ENCODE measurements at places on chromosomes 3 and 15.

- no peak for DNase-seq
Measured at GRCh38 chr3:168197162-168197561, 101.4 kb upstream of the GOLIM4 start.

DNA sequence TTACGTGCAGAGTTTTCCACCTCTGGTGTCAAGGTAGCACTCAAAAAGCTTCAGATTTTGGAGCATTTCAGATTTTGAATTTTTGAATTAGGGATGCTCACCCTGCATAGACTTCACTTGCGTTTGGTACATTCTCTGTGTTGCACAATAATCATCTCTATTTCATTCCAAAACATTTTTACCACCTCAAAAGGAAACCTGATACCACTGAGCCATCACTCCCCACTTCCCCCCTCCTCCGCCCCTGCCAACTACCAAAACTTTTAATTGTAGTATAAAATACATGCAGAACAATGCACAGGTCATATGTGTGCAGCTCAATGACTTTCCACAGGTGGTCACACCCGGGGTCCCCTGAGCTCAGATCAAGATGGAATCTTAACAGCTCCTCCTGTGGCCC is 208.8 kb downstream of the SV2B start:
- no peak for DNase-seq

GRCh38 chr15:59405079-59405478 is 32.4 kb upstream of the MYO1E start:
- no peak for DNase-seq

DNA sequence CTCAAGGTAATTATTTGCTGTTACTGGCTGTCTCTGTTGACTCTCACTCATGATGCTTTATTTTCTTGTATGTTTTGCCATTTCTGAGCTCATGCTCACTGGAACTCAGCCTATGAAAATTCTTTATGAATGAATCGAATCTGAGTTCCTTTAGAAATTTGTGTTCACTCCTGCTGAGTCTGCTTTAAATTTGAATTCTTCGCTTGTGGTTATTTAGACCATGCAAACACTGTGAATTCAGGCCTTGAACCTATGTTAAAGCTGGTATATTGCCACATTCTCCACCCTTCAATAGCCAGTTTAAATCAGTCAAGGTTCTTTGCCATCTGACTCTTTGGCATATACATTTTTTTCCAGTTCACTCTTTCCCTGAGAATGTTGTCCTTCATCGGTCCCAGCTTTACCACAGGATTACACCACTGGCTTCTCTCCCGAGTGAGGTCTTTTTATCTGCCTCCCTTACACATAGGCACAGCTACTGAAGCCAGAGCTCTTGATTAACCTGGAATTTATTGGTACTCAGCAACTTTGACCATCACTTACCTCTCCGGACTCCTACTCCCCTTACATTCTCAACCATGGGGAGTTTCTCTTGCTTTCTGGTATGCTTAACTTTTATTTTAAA is 400.6 kb downstream of the VPS13C start:
- no peak for DNase-seq

DNA sequence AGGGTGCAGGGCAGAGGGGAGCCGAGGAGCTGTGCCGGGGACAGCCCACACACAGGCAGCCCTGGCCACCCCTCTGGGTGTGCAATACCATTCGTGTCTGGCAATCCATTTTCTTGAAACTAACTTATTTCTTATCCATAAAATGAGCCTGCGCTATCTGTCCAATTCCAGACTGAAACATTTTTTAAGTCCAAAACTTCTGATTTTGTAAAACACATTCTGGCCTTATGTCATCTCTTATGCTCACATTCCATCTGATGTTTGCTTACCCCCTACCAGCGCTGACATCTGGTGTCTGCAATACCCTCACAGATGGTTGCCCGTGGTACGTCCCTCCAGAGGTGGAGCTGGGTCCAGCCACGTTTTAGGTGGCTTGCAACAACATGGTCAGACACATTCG is 31.8 kb downstream of the PCSK6 start:
- DNase-seq: no peak

- no peak for DNase-seq
Measured at GRCh38 chr3:143884861-143885260, 36.6 kb upstream of the SLC9A9 start.

DNA sequence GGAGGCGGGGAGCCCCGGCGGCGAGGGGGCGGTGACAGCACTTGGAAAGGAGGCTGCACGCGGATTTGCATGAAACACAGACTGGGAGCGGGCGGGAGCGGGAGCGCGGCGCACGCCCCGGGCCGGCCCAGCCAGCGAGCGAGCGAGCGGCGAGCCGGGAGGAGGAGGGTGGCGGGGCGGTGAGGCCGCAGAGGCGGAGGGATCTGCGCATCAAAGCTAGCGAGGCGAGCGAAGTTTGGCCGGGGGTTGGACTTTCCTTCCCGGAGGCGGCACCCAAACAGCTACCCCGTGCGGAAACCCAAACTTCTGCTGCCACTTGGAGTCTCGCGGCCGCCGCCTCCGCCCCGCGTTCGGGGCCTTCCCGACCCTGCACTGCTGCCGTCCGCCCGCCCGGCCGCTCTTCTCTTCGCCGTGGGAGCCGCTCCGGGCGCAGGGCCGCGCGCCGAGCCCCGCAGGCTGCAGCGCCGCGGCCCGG is at the start of gene SMAD3:
SMAD3 (plus strand) TSS at position 72 of the 475 bp plus-strand sequence. CDS start 553 bp downstream, outside the sequence.
- peak; percentile 66 for DNase-seq

- DNase-seq: no peak
Measured at GRCh38 chr3:102536456-102536855, 101.6 kb downstream of the ZPLD1 start.

- DNase-seq: no peak
Measured at GRCh38 chr3:13148126-13148525, 74.9 kb upstream of the IQSEC1 start.

- DNase-seq: no peak
Measured at GRCh38 chr3:42657675-42658074, 4.2 kb downstream of the ZBTB47 start.

GRCh38 chr3:71035314-71035713 is 548.2 kb downstream of the FOXP1 start:
- DNase-seq: no peak

DNA sequence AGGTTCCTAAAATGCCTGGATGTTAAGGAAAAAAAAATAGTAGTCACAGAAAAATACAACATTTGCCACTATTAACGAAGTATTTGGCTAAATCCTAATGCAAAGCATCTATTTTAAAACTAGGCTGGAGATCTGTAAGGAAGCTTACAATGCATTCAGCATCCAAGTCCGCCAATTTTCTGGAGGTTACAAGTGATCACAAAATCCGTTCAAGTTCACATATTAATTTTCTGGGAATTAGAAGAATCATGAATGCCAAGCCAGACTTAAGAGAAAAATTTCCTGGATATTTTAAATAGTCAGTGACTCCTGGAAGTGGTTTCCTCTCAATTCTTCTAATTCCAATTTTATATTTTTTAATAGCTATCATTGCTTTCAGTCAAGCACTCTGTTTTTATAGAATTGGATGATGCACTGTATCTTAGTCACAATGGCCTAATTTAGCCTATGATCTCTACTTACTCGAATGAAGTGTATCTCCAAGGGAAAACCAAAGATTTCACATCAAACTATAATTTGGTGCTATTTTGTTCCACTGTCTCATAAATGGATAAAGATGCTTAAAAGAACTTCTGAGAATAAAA is 60.4 kb downstream of the P3H2 start:
- no peak for DNase-seq

GRCh38 chr15:48798319-48798718 is 12.6 kb downstream of the CEP152 start:
- DNase-seq: no peak

DNA sequence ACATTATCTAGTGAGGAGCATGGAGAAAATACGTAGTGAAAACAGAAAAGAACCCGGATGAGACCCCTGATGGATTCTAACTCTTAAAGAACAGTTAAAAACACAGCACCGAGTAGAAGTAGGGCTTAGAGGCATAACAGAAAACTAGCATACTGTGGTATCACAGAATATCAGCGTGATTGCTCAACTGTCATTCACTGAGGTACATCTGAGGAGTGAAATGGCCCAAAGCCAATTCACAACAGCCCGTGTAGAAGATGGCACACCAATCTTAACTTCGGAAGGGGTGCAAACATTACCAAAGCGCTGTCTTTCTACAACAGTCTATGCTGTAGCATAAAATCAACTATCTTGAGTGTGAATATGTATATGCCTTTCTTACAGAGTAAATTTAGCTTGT is 1.8 kb downstream of the CLASP2 start:
- no peak for DNase-seq

DNA sequence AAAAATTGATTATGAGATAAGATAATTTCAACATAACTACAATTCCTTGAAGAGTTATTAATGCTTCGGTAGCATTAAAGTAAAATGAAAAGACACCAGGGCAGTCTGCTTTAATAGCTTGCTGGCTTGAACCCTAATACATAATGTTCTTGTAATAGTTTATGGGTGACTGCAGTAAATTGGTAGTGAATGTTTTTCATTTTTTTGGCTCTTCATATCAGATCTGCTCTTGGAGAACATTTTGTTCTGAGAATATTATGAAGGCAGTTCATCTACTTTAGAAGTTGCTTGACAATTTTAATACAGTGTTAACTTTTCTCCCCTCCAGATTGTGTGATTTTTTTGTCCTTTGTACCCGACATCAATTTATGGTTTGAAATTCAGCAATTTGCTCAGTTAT is 128.4 kb downstream of the ZBTB20 start:
- no peak for DNase-seq

DNA sequence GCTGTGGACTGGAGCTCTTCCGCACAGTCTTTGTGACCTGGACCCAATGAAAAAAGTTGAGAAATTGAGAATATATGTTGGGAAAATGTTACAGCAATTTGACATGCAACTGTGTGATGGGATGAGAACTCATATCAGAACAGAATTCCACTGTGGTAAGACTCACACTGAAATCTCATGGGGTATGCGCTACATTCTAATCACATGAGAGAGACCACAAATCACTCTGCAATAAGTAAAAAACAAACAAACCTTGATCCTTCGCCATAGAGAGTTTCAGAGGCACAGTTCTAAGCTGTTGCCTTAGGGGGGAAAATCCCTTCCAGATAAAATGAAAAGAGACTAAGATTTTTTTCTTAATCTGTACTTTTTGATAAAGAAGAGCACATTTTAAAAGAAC is 37.3 kb downstream of the LMCD1 start:
- no peak for DNase-seq

GRCh38 chr15:78210349-78210717 is 24.0 kb downstream of the ACSBG1 start:
- no peak for DNase-seq

GRCh38 chr3:101512396-101512645 is 691 bp downstream of the SENP7 start:
- DNase-seq: no peak

DNA sequence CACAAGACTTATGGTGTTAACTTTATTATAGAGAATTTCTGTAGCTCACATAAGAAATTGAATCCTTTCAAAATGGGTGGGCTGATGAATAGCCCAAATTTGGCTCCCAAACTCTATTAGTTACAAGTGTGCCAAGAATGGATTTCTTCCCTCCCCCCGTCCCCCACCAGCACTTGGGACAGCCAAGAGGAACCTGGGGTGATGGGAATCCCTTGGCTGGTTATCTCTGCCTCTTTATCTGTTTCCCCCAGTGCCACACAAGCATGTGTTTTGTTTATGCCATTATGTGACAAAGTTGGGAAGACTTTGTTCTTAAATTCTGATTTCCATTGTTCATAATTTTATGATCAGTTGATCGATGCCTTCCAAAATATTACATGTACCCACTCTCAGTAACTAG is 28.3 kb downstream of the CMSS1 start:
- DNase-seq: no peak
